ENCODE measurements at places on chromosomes 7 and 10.

- no peak for DNase-seq
Measured at GRCh38 chr7:70614237-70615045, 517.5 kb upstream of the GALNT17 start.

- DNase-seq, result no peak
Measured at GRCh38 chr7:28407651-28408050, 4.7 kb upstream of the CREB5 start.

GRCh38 chr7:130818056-130818455 lies 84.0 kb upstream of the KLF14 start:
- DNase-seq, result no peak

- DNase-seq, result no peak
Measured at GRCh38 chr7:118764221-118764620, 539.7 kb downstream of the ANKRD7 start.

DNA sequence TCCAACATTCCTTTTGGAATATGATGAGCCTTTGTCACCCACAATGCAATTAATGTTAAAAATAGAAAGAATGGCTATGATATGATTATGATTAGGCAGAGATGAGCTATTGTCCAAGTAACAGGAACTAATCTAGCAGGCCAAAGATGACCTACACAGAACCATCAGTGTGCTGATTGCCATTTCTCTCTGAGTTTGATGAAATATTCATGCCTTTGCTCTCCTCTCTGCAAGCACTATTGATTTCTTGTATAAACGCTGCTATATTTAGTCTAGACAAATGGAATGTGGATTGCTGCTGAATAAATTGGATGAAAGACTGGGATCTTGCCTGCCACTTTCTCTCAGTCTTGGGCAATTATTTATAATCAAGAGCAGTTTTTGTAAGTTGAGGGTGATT lies 85.4 kb downstream of the HDAC9 start:
- DNase-seq, result no peak

GRCh38 chr10:82394122-82394521 lies 519.1 kb downstream of the NRG3 start:
- no peak for DNase-seq

DNA sequence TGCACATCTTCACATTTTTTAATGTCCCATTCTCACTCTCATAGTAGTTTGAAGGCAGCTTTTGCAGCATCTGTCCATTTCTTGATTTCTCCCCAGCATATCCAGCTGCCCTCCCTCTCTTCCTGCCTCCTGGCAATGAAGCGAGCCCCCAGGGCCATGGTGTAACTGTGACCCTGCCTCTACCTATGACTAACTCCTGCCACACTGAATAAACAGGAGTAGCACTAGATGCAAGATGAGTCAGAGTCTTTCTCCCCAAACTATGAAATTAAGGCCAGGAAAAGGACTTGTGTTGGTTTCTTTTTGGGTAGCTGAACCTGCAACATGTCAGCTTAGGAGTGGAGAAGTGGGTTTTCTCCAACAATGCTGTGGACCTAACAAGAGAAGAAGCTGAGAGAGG lies 329.0 kb downstream of the RNLS start:
- no peak for DNase-seq

GRCh38 chr7:101941481-101942383 lies 124.3 kb downstream of the CUX1 start:
- no peak for DNase-seq

DNA sequence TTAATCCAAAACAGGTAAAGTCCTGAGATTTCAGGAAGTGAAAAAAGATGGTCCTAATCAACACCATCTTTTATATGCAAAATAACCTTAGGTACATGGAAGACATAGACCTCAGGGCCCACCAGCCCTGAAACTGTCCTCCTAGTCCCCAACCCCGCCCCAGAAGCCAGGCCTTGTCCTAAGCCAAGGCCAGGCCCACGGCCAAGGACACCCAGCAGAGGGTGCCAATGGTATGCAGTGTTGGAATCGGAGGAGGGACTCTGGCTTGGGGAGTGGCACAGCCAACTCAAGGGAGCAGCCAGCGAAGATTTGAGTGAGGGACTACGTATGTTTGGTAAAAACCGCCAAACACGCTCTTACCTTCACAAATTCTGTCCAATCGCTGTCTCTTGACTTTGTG lies 96.7 kb downstream of the ZRANB1 start:
- DNase-seq, result no peak

- DNase-seq, result no peak
Measured at GRCh38 chr10:130746311-130746710, 565.2 kb downstream of the TCERG1L start.

GRCh38 chr7:126501617-126502016 lies 751.1 kb downstream of the GRM8 start:
- no peak for DNase-seq

DNA sequence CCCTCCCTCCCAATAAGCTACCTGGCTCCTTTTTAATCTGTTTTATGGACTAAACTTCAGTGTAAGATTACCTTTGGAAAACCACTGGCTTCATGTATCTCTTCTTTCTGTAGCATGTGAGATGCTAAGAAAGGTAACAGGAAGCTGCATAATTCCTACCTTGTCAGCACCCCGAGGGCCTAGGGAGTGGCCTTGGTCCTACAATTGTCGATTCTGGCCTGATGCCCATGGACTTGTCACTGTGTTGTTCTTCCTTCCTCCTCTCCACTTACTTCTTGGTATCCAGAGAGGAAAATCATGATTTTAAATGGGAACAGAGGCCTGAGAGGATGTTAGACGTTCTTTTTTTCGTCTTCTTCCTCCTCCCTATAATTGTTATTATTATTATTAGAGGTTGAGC lies 42.9 kb upstream of the PDZD8 start:
- no peak for DNase-seq

DNA sequence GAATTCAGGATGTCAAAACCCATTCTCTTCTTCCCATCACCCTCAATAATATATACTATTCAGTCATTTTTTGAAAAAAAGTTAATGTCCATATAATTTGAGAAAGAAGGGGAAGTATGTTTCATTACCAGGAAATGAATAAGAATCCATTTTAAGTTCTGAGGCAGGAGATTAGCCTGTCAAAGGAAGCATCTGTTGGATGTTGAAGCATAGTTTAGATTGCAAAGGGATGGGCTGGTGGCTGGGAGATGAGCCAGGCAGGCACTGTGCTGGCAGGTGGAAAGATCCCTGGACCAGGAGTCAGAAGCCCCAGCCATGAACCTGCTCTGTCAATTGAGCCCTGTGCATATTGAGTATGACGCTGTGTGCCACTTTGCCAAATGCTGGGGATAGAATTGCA lies 48.4 kb upstream of the CRTAC1 start:
- no peak for DNase-seq

- DNase-seq, result no peak
Measured at GRCh38 chr10:93991114-93991513, 2.6 kb upstream of the PLCE1 start.

- DNase-seq, result no peak
Measured at GRCh38 chr10:76396134-76396533, 964.7 kb downstream of the LRMDA start.

DNA sequence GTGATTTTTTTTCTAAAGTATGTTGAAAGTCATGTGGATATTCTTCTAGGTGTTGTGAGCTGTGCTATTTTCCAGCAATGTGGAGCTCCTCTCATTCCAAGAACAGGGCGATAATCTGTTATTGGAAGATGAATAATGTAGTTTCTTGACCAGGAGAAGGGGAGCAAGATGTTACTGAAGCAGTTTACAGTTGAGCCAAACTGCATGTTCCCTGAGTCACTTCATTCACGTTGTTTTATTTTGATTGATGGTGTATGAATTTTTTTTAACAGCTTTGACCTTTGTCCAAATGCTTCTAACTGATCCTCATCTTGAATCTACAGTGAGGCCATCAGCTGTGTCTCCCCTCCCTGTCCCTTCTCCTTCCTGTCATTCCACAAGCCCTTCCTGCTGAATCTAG lies 277.1 kb upstream of the KLF6 start:
- DNase-seq, result no peak

- peak; percentile 65 for DNase-seq
Measured at GRCh38 chr7:50367100-50367499, 62.6 kb downstream of the IKZF1 start.

- no peak for DNase-seq
Measured at GRCh38 chr7:129689995-129690581, 78.6 kb downstream of the NRF1 start.

DNA sequence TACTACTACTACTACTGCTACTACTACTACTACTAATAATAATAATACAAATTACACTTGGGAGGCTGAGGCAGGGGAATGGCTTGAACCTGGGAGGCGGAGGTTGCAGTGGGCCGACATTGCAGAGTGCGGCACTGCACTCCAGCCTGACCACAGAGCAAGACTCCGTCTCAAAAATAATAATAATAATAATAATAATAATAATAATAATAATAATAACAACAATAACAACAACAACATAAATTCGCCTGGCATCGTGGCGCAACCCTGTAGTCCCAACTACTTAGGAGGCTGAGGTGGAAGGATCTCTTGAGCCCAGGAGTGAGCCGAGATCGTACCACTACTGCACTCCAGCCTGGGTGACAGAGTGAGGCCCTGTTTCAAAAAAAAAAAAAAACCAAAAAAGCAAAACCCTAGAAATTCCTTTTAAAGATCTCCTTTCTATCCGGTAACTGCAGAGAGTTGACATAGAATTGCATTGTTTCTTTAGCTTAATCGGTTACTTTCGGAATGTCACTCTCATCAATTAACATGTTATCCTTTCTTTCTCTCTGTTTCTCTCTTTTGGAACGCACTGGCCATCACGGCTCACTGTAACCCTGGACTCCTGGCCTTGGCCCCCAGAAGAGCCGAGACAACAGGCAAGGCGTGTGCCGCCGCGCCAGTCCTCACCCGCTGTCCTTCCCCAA lies 972 bp downstream of the PHYH start:
- no peak for DNase-seq

DNA sequence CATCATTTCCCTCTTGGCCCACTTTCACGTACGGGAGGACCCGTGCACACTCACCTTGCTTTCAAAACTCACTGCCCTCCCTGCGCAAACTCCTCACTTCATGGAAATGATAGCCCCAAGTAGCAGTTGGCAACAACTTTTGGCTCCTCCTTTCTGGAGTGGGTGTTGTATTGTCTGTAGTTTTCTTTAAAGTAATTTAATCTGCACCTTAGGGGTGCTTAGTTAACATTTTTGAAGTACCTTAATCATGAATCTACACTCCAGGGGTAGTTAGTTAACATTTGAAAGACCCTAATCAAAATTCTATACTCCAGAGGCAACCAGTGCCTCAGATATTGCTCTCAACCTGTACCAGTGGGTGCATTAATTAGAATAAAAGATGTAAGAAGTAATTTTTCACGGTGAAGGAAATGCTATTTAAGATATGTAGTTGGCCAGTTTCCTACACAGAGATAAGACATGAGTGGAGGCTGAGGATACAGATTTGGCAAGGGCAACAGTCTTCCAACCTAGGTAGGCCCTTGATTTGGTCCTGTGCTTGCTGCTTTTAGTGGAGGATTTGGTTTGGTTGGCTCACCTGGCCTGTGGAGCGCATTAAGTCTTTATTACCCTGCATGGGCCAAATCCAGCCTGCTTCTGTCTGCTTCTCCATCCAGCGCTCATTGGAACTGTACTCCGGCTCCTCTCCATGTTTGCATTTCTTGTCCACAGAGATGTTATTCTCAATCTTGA lies 93.0 kb downstream of the EXOC4 start:
- no peak for DNase-seq

DNA sequence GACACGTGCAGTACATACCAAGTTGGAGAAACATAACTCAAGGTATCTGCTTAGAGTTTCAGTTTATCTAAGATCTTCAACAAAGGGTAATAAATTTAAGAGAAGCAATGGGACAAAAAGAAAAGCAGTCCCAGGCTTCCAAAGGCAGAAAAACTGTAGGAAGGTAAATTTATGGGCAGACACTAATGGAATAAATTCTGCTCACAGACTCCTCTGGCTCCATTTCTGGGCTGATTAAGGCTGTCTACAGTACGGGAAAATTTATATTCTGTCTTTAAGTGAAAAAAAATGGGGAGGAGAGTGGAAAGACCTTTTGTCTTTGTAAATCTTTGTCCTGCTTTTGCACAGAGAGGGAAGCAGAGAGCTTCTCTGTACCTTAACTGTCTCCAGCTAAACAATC lies 587.5 kb upstream of the IGFBP3 start:
- DNase-seq, result no peak

- no peak for DNase-seq
Measured at GRCh38 chr10:37095792-37096573, 29.4 kb upstream of the ANKRD30A start.

GRCh38 chr7:129136887-129137642 lies 7.4 kb upstream of the TSPAN33 start:
- DNase-seq, result peak; percentile 23

GRCh38 chr10:55668326-55668922 lies 692.6 kb downstream of the ZWINT start:
- DNase-seq, result no peak

GRCh38 chr10:132861116-132861691 lies 75.3 kb upstream of the NKX6-2 start:
- DNase-seq, result no peak

DNA sequence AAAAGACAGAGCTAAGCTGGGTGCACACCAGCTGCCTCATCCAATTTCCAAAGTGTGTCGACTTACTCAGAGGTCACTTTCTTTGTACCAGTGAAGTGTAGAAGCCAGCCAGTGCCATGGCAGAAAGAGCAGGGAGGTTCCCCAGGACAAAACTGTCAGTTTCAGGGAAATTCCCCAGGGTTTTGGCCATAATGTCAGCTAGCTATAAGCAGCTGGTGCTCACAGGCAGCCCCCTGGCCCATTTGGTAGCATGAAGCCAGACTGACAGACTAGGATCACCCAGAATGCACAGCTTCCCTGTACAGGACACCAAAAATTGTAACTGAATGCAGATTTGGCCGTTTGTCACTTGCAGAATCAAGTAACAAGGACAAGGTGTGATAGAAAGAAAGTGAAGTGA lies 28.6 kb downstream of the MRPL32 start:
- no peak for DNase-seq

GRCh38 chr10:106436123-106436715 lies 728.3 kb downstream of the SORCS1 start:
- no peak for DNase-seq

- DNase-seq, result no peak
Measured at GRCh38 chr10:132878091-132878729, 64.2 kb downstream of the CFAP46 start.

DNA sequence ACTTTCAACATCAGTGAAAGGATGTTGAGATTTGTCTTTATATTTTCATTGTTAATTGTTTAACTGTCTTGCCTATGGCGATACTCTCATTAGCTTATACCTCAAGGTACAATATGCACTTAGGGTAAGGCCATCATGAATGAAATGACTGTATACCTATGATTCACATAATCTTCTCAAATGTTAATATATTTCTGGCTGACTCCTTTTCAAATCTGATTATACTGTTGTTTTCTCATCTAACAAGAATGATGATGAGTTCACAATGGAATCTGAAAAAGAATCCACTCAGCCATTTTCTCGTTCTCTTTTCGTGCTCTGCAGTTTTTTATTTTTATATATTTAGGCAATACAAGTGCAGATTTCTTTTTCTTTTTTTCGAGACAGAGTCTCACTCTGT lies 159.1 kb downstream of the ARHGAP12 start:
- DNase-seq, result no peak

- no peak for DNase-seq
Measured at GRCh38 chr10:128324058-128324827, 198.0 kb upstream of the MKI67 start.

- no peak for DNase-seq
Measured at GRCh38 chr7:17289074-17289645, 9.3 kb upstream of the AHR start.

GRCh38 chr7:26199301-26200037 lies 1.1 kb downstream of the HNRNPA2B1 start:
- peak; percentile 77 for DNase-seq

All from CD4-positive, alpha-beta T cell treated with Interleukin-10 for 1 hour (primary cell).